ENCODE measurements at places on chromosomes 13 and 19. TPM values are rescaled to one million over a fixed set of nuclear protein-coding genes. Genes with fewer than 3 reads are reported as not detected.

DNA sequence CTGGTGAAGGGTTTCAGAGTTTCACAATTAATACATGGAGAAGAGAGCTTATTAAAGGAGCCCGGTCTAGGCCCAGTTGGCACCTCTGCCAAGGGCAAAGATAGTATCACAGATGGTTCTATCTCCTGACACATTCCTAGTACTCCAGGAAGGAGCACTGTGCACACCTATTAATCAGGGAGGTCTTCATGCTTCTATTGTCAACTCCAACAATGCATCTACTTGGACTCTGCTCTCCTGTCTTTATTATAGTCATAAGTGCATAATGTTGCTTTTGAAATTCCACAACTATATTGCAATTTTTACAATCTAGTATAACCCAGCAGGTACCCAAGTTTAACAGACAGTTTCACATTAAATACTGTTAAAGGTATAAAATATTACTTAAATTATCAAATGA lies 174.5 kb upstream of the TSC22D1 start:
- no peak for DNase-seq

GRCh38 chr19:33366897-33367296 lies 6.6 kb upstream of the CEBPG start:
- no peak for DNase-seq

GRCh38 chr13:62119739-62120700 lies 704.4 kb upstream of the PCDH20 start:
- no peak for DNase-seq

DNA sequence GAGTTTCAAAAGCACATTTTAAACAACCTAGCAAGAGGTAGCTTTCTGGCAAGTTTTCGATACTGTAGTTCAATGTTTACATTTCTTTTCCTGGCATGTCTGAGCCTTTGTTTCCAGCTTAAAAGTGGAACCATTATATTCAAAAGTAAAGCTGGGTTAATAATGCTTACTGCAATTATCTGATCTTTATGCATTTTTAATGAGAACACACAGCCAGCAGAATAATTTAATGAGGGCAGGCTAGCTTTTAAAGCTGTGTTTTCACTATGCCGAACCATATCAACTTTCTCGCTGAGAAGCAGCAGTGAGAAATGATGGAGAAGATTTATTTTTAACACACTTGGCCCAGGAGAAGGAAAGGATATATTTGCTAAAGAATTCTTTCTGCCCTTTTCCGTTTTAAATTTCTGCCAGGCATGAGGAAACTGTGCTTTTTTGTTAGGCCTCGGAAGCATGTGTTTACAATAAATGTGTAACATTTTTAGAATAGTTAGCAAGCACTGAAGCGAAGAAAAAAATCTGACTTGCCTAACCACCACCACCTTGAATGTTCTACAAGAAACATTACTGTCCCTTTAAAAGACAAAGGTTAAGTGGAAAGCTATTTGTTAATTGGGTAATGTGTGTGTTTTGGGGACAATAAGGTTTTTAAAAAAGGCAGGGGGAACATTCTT lies 1.0 kb downstream of the MBNL2 start:
- no peak for DNase-seq

DNA sequence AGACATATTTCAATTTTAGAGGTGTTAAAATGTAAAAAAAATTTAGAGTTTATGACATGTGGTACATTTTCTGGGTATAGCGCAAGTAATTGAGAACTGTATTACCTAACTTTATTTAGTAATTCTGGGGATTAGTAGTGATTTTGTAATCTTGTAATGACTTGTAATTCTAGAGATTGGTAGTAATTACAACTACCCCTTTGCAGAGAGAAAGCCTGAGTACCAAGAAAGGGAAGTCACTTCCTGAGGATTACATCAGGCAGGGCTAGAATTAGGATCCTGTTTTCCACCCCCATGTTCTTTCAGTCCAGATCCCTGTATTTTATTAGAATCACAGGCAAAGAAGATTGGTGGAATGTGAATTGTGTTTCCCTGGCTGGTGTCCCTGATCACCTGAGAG lies 274.9 kb downstream of the KCNRG start:
- no peak for DNase-seq

DNA sequence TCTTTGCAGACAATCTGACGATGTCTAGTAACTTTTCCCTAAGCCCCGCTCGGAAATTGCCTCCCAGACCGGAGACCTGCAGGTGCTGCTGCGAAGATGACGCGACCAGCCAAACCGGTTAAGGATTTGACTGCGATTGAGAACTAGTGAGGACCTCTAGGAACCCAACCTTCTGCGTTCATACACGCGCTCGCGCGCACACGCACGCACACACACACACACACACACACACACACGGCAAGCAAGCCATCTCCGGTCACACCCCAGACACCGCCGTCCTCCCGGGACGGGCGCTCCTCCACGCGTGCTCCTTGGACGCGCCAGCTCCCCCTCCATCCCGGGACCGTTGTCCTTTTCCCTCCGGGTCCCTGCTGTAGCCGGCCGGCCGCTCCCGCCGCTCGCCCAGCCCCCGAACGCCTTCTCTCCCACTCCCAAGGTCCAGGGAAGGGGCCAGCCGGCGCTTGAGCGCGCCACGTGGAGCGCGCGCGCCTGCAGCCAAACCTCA lies 1.2 kb downstream of the TBC1D4 start:
- peak; percentile 49 for DNase-seq

MEF2B gene
- total RNA-seq, result 7.2 TPM

All from activated CD8-positive, alpha-beta memory T cell treated with anti-CD3 and anti-CD28 coated beads, Interleukin-2, amount 10 ng/mL, durations not matched to agents 7 days and 5 days (primary cell).